Left hindlimb (tissue), 1 donor: ENCODE measurements at places on chromosomes 6 and 20.

DNA sequence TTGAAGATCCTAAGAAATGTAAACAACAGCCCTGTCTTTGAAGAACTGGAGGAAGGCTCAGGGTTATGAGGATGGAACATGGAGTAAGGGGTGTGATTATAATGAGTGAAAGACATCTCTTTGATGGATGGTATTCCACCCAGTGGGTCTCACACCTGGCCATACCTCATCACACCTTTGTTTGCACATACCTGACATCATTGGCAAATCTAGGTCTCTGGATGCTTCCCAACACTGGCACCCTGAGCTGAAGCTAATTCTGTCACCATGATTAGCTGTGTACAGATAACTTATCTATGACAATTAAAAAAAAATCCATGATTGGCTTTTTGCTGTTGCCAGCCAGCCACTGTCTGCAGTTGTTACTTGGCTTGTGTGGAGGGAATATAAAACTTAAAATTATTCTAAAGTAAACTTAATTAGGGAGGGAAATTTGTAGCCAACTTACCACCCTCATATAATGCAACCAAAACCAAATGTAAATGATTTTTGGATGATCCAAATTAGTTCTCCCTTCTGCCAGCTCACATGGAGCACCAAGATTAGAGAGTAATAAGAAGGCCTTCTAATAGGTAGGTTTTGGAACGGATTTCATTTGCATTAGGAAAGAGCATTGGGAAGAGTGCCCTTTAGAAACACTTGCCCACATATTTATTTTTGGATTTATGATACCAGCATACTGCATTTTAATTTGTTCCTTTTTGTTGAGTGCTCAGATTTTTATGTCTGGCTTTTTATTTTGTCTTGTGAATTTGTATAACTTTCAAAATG, 249.5 kb downstream of the SOX4 start:
- DNase-seq: no peak

DNA sequence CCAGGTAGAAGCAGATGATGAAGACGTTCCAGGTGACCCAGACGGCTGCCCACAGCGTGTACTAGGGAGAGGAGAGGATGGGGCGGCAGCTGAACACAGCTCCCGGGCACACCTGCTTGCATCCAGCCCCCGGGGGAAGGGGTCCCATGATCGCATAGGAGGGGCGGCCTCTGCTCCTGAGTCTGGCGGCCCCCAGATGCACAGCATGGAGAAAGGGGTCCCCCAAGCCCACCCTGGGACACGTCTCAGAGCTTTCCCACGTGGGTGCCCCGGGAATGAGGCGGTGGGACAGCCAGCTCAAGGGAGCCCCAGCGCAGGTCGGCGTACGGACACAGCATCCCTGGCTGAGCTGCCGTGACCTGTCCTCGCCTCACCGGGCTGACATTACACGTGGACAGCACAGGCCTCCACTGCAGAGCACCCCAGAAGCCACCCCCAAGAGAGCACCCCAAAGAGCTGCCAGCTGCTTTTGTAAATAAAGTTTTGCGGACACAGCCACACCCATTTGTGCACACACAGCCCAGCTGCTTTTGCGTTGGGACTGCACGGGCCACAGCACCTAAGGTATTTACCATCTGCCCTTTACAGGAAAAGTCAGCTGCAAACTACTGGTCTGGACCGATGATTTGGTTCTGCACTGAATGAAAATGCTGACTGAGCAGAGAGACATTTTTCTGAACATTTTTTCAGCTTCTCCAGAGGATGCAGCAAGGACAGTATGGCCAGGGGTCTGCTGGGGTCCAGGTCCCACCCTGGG, 5.2 kb downstream of the NKAIN4 start:
- DNase-seq: no peak

GRCh38 chr6:159203304-159204005, 34.3 kb downstream of the FNDC1 start:
- DNase-seq: no peak

DNA sequence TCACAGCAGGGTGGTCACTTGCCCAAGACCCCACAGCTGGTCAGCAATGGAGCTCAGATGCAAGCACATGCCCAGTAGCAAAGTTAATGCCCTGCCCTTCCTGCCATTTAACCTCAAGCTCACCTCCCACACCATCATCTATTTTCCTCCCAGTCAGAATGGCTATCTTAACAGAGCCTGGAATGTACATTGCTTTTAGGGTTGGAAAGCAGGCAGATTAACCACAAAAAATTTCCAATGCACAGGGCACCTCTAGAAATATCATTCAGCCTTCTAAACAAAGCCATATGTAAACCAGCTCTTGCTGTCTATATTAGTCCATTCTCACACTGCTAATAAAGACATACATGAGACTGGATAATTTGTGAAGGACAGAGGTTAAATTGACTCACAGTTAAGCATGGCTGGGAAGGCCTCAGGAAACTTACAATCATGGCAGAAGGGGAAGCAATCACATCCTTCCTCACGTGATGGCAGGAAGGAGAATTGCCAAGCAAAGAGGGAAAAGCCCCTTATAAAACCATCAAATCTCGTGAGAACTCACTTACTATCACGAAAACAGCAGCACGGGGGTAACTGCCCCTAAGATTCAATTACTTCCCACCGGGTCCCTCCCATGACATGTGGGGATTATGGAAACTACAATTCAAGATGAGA, 106.9 kb downstream of the FYN start:
- no peak for DNase-seq

DNA sequence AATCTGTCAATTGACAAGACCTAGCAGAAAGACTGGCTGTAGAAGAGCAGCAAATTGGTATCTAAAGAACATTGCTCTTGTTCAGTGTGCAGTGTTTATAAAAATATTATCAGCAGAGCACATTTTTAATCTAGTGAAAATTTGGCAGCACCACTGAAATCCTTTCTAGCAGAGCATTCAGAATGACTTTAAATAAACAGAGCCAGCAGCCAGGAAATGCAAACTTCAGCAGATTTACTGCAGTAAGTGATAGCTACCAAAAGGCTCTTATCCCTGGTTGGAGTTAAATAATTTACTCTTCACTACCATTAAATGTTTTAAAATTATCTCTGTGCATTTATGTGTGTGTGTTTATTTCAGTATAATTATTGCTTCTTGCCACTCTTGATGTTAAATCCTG, 590.9 kb upstream of the CITED2 start:
- no peak for DNase-seq
